ENCODE measurements at places on chromosomes 3 and 15. TPM values are rescaled to one million over a fixed set of nuclear protein-coding genes. Genes with fewer than 3 reads are reported as not detected.

The ARPIN gene
- total RNA-seq, result 2.9 TPM

The AMT gene
- total RNA-seq, result 2.6 TPM

The ZBTB38 gene
- 74.2 TPM for total RNA-seq

The EPHB3 gene
- 1.6 TPM for total RNA-seq

The CNTN6 gene
- 0.21 TPM for total RNA-seq

The PHLDB2 gene
- total RNA-seq, result 14.1 TPM

The AGTR1 gene
- total RNA-seq, result 0.10 TPM

The CRYGS gene
- total RNA-seq, result 0.21 TPM

The OXTR gene
- total RNA-seq, result 0.52 TPM

The KCNH8 gene
- 1.0 TPM for total RNA-seq

The CHMP2B gene
- total RNA-seq, result 56.9 TPM

The NLGN1 gene
- 0.10 TPM for total RNA-seq

The CYP8B1 gene
- under 0.01 TPM for total RNA-seq

The CLRN1 gene
- total RNA-seq, result not detected

The CCR1 gene
- total RNA-seq, result 60.7 TPM

The SEMA5B gene
- total RNA-seq, result not detected

The SPRED1 gene
- total RNA-seq, result 0.94 TPM

The MAPKAPK3 gene
- 70.8 TPM for total RNA-seq

The CCDC191 gene
- 4.3 TPM for total RNA-seq

The DZIP1L gene
- 0.21 TPM for total RNA-seq

The ZSCAN29 gene
- total RNA-seq, result 8.6 TPM

The ZDHHC23 gene
- total RNA-seq, result 6.8 TPM

The CD276 gene
- 0.21 TPM for total RNA-seq

The LIPC gene
- 0.73 TPM for total RNA-seq

The TMC3 gene
- not detected for total RNA-seq

The SSUH2 gene
- total RNA-seq, result not detected

The FEZF2 gene
- not detected for total RNA-seq

The C3orf20 gene
- 0.21 TPM for total RNA-seq

The RPP25 gene
- 0.31 TPM for total RNA-seq

The TMEM207 gene
- total RNA-seq, result not detected

The CKMT1A gene
- total RNA-seq, result not detected

The RNF168 gene
- 25.9 TPM for total RNA-seq

The THSD4 gene
- total RNA-seq, result 0.10 TPM

The MESP2 gene
- total RNA-seq, result not detected

The SERPINI2 gene
- not detected for total RNA-seq

The CISH gene
- total RNA-seq, result 1.2 TPM

The DNAJA4 gene
- 22.0 TPM for total RNA-seq

The EOMES gene
- total RNA-seq, result 3.4 TPM

The LDHAL6B gene
- total RNA-seq, result not detected

The TERC gene
- 382 TPM for total RNA-seq

The HSPBAP1 gene
- total RNA-seq, result 12.9 TPM

The VIPR1 gene
- total RNA-seq, result 22.7 TPM

The CCR3 gene
- total RNA-seq, result 0.52 TPM

Measured in mononuclear cell (primary cell).